Epithelial cell of proximal tubule (primary cell): ENCODE measurements at places on chromosomes 5 and 9. TPM values are rescaled to one million over a fixed set of nuclear protein-coding genes. Genes with fewer than 3 reads are reported as not detected.
A peak's percentile ranks its signal among the peaks of the same experiment; 100 is the strongest.

DNA sequence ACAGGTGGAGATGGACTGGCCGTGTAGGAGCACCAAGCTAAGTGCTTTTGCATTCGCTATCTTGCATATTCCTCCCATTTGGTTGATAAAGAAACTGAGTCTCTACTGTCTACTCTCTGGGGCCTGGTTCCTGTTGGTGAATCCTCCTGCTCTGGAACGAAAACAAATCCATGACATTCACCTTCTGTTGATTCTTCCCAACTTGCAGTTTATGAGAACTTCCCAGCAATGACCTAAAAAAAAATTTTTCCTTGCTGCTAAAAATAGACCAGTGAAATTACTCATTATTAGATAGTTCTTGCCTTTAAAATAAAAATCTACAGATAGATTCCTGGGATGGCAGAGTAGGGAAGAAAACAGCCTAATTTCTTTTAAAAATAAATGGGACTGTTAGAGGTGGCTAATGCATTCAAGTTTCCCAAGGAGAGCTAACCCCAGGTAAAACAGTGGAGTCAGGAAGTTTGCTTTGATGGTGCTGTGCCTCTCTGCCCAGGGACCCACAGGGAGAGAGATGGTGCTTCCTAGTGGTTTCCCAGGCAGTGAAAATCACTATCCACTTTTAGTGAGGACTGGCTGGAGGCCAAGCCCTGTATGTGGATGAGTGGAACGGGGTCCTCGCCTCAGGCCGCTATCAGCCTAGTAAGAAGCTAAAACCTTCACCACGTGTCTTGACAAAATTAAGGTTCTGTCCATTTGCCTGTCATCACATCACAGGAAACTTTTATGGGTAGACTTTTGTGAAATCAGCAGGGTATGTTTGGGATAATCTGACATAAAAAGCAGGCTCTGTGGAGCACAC lies 68.4 kb upstream of the NR3C1 start:
- no peak for DNase-seq

GRCh38 chr9:9790216-9790872 lies 822.5 kb downstream of the PTPRD start:
- DNase-seq: peak; percentile 18

UBAC1 gene
- 40.9 and 60.8 TPM in 2 replicates for total RNA-seq

DNA sequence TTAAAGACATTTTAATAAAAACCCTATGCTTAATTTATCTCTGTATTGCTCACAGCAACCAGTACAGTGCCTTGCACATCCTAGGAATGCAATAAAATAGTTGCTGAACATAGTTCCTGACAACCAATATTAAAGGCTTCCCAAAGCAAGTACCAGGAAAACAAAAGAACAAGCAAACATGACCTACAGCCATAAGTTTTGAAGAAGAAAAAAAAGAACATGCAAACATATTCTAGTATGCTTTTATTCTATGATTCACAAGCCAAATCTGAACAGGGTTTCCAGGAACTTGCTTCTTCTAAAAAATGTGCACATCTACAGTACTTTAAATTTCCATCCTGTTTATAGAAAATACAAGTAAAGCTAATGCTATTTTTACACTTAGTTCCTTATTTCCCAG lies 4.5 kb downstream of the CEMIP2 start:
- no peak for DNase-seq

GRCh38 chr9:114592356-114592755 lies 4.8 kb downstream of the ATP6V1G1 start:
- DNase-seq: no peak

ACOT12 gene
- not detected in 2 replicates for total RNA-seq

DNA sequence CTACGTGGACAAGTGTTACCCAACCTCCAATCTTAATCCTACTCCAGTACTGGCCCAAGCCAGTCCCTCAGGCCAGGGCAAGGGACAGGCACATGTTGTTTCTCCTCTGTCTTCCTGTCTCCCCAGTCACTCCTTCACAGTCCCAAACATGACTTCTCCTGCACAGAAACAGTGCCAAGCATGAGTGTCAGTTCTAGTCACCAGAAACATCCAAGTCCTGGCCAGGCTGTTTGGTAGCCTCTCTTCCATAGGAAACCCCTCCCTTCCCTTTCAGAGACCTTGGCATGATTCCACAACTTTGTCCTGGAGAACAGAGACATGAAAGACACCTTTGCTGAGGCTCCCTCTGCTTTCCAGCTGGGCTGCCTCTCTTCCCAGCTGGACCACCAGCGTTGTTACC lies 56.2 kb upstream of the SLC2A8 start:
- no peak for DNase-seq
